SK-N-DZ (cell line): ENCODE measurements at places on chromosomes 7 and 10.

DNA sequence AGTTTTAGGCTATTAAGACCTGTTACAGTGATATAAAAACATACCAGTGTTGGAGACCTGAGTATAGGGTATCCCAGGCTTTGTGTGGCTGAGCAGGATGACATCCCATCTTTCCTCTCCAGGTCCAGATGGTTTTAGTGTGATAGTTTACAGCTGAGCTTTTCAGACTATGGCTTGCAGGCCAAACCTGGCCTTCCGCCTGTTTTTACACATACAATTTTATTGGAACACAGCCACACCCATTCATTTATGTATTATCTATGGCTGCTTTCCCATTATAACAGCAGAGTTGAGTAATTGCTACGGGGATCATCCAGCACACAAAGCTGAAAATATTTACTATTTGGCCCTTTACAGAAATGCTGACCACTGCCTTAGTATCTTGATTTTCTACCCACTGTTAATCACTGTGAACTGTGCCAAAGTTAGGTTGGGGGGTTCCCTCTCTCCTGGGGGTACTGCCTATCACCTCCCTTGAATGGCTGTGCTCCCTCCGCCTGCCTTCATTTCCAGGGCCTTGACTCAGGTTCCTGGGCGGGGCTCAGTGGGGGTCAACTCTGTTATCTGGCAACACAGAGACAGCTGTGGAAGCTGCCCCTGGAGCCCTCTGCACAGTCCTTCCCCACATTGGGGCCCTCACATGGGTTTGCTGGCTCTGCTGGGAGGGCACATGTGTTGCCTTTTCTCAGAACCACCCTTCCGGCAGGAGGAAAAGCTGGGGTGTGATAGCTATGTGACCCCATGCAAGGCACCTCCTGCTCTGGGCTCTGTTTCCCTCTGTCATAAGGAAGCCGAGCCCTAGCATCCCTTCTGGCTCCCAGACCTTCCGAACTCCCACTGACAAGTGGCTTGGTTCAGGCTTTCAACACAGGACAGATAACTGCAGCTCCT lies 40.3 kb upstream of the SH2D4B start:
- DNase-seq: no peak

DNA sequence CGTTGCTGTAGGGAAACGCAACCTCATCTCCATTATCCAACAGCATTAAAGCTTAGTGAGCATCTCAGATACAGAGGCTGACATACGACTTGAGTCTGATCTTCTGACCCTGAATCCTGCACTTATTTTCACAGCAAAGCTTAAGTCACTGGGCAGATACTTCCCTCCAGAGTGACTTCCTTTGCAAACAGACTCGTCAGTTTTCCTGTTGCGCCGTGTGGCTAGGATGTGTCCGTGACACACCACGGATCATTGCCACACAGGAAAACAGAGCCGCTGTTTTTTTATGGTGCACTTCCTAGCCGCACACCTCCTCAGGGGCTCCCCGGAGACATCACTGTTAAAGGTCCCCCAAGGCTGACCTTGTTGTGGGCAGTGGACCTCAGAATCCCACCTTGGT lies 94.9 kb upstream of the MKI67 start:
- DNase-seq: no peak

DNA sequence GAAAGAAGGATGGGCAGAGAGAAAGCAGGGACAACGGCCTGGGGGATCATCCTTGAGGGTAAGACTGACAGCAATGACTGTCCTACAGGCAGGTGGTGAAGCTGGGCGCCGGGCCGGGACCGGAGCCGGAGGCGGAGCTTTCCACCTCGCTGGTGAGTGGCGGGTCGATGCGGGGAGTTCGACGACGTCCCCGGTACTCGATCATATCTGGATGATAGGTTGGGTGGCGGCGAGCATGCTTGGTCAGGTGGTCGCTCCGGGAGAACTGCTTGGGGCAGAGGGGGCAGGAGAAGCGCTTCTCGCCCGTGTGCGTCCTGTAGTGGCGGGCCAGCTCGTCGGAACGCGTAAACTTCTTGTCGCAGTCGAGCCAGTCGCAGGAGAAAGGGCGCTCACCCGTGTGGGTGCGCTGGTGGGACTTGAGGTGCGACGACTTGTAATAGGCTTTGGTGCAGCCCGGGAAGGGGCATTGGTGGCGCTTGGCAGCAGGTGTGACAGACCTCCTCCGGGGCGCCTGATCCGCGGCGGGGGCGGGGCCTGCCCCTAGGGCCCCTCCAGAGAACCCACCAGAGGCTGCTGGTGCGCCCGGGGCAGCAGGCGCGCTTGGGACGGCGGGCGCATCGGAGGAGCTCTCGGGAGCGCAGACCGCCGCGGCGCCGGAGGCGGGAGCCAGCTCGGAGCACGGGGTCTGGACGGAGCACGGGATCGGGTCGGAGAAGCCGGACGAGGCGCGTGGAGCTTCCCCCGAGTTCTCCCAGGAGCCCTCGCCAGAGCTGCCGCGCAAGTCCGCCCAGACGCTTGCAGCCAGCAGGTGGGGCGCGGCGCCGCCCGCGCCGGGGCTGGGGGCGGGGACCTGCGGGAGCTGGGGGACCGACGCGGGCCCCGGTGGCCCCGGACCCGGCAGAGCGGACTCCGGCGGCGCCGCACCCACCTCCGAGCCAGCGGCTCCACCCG lies 752 bp downstream of the KLF14 start:
- no peak for DNase-seq

GRCh38 chr7:151264615-151265014 lies 16.1 kb upstream of the SMARCD3 start:
- DNase-seq: no peak

DNA sequence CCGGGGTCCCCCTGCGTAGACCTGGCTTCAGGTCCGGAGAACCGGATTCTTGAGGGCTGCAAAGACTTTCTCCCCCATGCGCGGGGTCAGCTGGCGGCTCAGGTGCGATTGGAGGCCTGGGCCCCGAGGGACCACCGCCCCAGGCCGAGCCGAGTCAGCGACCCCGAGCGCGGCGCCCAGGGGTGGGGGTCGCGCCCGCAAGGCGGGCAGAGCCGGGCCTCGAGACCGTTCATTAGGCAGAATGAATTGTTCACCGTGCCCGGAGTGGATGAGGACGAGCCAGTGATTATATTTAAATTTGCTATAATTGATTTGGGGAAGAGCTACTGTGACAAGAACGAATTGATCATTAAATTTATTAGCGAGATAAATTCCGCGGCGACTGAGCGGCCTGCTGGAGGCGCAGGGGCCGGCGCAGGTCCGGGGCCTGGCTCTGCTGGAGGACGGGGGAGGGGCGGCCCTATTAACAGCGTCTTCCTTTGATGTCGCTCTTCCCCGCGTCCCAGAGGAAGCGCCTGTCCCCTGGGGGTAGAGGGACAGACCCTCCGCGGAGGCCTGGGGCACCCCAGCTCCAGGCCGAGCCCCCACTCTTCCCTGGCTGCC lies 7.5 kb downstream of the MNX1 start:
- DNase-seq: no peak

DNA sequence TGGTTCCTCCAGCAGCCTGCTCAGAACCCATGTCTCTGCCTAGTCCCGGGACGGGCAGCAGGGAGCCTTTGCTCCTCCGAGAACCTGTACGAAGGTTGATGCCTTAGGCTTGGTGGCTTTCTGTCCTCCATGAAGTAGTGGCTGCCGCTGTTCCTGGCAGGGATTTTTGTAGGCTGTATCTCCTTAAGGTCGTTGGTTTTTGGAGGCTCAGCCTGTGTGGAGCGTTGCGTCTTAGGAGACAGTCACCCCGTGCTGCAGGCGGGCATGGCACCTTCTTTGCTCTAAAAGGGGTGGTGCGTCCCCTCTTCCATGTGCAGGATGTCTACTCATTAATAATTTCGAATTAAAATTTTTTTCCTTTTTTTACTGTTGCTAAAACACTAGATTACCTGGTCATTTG lies 92.5 kb downstream of the TRRAP start:
- DNase-seq: no peak

DNA sequence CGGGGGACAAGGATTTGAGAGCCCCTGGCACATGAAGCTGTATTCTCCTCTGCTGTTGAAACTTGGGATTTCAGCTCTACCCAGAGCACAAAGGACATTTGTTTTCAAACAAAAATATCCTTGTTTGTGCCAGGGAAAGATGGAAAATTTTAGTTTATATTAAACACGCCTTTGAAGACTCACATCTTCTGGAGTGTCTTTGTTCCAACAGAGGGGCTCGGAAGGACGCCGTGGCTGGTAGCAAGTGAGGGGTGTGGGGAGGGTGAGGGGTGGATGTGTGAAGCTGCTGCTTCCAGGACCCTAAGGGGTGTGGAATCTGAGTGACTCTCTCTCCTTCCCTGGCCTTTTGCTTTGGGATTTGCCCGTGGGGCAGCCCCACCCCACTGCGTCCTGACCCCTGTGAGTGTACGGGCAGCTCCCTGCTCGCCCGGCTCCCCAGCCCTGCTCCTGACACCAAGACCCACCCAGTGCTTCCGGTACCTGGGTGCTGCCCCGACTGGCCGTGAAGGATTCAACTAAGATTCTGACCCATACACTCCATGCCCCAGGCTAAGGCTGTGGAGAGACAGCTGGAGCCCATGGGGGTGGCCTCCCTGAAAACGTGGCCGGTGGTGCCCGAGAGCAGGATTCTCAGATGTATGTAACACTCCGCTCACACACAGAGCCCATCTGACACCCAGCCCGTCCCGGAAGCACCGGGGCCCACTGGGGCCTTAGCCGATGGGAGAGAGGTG lies 59.6 kb downstream of the ZRANB1 start:
- no peak for DNase-seq

GRCh38 chr7:154427533-154427932 lies 375.3 kb downstream of the DPP6 start:
- DNase-seq: no peak

- no peak for DNase-seq
Observed at GRCh38 chr10:120475844-120476791, 19.1 kb downstream of the PLPP4 start.

DNA sequence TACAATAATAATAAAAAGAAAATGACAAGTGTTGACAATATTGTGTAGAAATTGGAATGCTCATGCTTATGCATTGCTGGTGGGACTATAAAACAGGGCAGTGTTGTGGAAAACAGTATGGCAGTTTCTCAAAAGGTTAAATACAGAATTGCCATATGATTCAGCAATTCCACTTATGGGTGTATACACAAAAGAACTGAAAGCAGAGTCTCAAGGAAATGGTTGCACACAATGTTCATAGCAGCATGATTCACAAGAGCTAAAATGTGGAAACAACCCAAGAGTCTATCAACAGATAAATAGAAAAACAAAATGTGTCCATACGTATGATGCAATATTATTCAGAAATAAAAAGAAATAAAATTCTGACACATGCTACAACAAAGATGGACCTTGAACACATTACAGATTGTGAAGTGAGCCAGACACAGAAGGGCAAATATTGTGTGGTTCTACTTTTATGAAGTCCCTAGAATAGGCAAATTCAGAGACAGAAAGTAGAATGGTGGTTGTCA lies 64.8 kb upstream of the GRM8 start:
- DNase-seq: no peak

DNA sequence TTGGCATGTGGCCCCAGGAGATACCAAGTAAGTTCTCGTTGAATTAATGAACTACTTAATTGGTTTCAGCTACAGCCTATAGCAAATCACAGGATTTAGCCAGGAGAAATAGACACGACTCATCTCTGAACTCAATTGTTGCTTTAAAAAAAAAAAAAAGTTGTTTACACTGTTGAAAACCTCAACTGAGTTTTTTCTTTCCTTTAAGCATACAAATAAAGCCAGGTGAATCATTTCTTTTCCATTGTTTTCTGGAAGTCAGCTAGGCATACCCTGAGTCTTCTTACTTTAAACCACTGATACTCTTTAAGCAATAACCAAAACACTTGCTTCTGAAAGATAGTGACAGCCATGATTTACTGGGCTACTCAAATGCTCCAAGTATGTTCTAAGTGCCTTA lies 755 bp downstream of the FRMPD2 start:
- DNase-seq: no peak

DNA sequence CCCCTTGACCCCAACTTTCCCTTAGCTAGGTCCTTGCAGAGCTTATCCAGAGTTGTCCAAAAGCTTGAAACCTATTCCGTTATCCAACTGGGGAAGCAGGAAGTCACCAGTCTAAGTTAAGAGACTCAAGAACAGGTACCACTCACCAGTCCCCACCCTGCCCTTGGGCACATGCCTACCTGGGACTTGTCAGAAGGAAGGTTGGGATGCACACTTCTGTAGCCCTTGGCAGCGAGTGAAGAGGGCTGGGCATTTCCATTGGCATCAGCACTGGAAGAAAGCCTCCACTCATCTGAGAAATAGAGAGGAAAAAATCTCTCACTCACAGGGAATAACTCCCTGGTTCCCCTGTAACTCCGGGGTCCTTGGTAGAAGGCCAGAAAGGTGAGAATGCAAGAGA lies 131.0 kb upstream of the PDLIM1 start:
- no peak for DNase-seq

GRCh38 chr7:70915067-70915466 lies 216.9 kb upstream of the GALNT17 start:
- DNase-seq: no peak

- DNase-seq: no peak
Observed at GRCh38 chr10:70090013-70090412, 37.4 kb downstream of the MACROH2A2 start.

DNA sequence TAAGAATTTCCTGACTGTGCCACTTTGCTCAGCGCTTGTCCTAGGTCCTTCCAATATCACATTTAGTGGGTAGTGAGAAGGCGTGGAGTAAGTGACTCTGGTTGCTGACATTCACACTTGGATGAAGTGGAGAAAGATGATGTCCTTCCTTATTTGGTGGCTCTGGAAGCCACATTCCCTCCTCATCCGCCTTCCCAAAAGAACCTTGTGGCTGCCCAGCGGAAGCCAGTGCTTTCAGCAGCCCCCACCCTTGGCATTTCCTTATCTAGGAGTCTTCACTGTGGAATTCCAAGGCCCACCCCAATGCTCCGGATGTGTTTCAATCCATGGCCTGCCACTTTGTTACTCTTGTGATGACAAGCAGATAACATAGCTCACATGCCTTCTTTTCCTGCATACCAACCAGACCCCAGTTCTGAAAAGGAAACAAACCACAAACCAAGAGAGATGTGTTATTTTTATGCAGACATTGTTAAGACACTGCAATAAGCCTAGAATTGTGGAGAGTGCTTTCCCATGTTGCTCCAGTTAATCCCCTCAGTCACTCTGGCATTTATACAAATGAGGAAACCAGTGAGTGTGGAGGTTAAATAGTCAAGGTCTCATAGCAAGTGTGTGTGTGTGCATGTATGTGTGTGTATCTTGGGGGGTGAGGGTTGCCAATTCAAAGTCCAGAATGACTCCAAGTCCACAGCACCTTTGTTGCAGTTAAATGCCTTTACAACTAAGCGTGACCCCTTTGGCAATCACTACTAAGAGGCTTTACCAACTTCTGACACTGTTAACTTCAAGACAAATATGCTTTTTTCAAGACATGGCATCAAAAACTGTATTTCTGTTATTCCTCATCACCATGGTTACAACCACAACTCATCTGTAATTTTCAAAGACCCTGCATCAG lies 10.3 kb upstream of the ANKRD1 start:
- DNase-seq: no peak
